ENCODE measurements at places on chromosomes 2 and 18.

DNA sequence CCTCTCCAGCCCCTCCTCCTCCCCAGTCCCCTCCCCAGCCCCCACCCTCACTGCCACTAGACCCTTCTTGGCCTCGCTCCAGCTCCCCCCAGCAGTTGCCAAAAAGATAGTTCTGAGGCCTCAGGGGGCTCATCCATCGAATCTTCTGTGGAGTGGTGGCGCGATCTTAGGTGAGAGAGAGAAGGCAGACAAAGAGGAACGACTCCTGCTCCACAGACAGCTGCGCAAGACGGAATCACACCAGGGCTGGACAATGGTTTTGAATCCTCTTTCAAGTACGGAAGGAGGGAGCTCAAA lies 68.1 kb downstream of the LAMA3 start:
- no peak for DNase-seq

GRCh38 chr2:12066986-12067385 lies 320.6 kb downstream of the LPIN1 start:
- DNase-seq, result no peak

- no peak for DNase-seq
Observed at GRCh38 chr2:201931475-201931874, 102.2 kb upstream of the FZD7 start.

DNA sequence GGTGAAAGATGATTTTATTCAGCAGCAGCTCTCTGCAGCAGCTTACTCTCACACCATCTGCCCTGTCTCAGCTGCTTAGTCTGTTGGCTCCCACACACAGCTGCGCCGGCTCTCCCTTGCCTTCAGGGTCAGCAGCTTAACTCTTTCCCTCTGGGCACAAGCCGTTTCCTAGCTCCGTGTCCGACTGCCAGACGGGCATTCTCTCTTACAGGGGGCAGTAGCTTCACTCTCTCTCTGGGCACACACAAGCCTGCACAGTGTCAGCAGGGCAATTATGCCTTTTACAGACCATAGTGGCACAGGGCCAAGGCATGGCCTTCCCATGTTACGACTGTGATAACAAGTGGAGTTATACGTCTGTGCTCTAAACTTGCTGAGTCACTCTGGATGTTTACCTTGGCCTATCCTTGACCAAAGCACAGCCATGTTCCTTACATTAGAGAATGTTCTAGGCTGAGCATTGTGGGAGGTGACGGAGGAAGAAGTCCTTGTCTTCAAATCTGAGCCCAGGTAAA lies 31.7 kb downstream of the PCARE start:
- peak; percentile 46 for DNase-seq
